Natural killer cell (primary cell): ENCODE measurements at places on chromosomes 7 and 10. TPM values are rescaled to one million over a fixed set of nuclear protein-coding genes. Genes with fewer than 3 reads are reported as not detected.

DNA sequence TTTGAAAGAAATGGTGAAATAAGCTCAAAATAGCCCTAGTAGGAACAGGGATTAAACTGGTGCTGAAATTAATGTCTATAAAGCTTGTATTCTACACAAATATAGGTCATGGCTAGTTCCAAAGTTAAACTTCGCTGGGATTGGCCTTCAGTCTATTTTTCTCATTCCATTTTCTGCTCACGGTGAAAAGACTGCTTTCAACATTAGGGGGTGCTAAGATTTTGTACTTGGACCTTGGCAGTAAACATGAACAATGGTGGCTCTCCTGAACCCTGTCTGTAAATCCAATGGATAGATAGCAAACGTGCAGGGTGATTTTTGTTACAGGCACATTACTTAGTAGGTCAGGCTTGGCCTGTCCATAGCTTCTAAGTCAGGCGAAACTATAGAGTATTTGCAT, 36.0 kb upstream of the RSU1 start:
- H3K4me3 ChIP-seq = no peak overlapping the region
- H3K36me3 ChIP-seq = no peaks in the 10 kb centered on the region
- no peak overlapping the region for H3K27ac ChIP-seq
- H3K27me3 ChIP-seq = no peaks in the 10 kb centered on the region
- H3K4me1 ChIP-seq = no peaks in the 10 kb centered on the region
- DNase-seq = no peak

PBLD gene
- 2.1 TPM for total RNA-seq

DNA sequence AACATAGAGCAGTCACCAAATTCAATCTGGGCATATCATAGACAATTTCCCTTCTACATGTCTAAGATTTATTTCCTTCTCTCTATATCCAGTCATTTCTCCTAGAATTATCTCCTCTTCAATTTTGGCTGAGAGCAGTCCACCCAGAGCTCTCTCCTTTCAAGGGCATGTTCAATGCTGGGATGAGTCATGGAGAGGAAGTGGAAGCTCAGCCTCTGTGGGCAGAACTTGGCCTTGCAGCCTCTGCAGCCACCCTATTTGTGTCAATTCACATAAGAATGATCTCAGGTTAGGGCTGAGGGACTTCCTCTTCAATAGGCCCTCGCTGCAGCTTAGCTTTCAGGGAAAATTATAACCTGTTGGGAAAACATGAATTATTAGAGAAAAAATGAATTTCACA, 560.8 kb downstream of the POM121L12 start:
- no peak for DNase-seq
- no peaks in the 10 kb centered on the region for H3K36me3 ChIP-seq
- no peaks in the 10 kb centered on the region for H3K4me1 ChIP-seq
- H3K27ac ChIP-seq = no peak overlapping the region
- H3K4me3 ChIP-seq = no peak overlapping the region

MALRD1 gene
- not detected for total RNA-seq

BMS1 gene
- total RNA-seq = 12.1 TPM

DNA sequence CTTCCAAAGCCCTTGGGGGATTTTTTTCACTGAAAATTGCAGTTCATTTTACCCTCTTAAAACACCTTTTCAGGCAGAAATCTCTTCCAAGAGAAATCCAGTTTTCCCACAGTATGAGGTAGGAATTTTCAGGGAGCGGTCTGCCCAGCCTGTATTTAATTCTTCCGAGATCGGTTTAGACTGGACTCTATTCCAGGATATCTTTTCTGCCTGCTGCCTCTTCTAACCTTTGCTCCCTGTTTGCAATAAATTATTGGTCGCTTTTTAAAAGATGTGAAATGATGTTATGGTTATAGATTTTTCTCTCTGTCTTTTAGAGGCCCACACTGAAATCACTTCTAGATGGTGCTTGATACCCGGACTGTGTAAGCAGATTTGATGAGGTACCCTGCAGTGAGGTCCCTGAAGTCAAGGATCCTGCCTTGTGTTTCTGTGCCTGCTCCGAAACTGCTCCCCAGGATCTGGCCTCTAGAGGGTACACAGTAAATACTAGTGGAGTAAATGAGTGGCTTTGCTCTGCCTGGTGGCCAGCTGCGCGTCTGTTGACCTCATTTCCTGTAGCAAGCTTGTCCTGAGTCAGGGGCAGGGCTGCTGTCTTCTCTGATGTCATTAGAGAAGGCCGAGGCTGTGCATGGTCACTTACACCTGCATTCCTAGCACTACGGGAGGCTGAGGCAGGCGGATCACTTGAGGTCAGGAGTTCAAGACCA, 191.6 kb downstream of the FANK1 start:
- no peaks in the 10 kb centered on the region for H3K27me3 ChIP-seq
- H3K36me3 ChIP-seq = no peaks in the 10 kb centered on the region
- no peak for DNase-seq
- no peak overlapping the region for H3K27ac ChIP-seq

NEUROG3 gene
- total RNA-seq = not detected
